ENCODE measurements at places on chromosomes 6 and 20.

DNA sequence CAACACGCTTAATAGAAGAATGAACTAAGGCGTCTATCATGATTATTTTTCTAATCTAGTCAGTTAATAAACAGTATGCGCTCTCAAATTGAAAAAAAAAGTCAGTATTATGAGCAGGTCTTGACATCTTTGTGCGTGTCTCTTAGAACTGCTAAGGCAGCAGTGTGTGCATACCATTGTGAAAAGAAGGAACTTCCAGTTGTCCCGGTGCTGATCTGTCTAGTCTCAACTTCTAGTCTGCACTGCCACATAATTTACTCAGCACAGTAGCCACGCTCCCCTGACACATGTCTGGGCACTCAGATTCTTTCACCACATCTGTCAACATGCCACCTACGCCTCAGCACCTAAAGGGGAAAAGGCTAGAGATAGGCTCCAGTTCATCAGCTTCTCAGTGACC, 61.1 kb upstream of the SPDEF start:
- DNase-seq, result no peak

- DNase-seq, result no peak
Measured at GRCh38 chr6:11778036-11778435, 567 bp downstream of the ADTRP start.

DNA sequence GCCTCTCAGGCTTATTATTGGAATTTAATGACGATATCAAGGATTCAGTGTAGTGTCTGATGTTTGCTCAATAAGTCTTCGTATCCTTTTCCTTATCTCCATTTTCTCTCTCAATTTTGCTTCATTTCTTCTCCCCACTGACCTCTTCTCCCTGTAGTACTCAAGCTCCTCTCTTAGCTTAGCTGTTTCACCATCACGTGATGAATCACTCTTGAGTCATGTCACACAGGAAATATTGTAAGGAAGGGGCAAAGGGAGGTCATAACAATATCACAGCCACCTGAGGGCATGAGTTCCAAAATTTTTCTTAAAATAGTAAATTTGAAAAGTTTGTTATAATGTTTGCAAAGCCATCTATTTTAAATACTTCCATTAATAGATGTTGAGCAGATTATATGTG, 392.2 kb upstream of the MARCKS start:
- no peak for DNase-seq

DNA sequence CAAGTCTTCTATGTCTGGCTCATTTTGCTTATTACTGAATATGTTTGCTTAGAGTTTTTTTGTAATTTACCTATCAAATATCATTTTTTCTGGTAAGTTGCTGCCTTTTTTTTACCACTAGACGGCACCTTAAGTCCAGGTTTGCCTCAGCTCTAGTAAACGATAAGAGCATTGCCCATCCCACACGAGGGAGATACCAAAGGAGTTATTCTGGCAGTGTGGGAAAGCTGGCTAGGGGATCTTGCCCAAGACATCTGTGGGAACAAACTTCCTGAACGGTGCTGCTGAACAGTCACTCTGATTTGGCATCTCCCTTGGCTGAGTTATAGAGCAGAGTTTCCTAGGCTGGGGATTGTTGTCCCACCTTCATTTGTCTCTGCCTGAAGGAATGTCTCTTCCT, 306.4 kb downstream of the COL12A1 start:
- no peak for DNase-seq

DNA sequence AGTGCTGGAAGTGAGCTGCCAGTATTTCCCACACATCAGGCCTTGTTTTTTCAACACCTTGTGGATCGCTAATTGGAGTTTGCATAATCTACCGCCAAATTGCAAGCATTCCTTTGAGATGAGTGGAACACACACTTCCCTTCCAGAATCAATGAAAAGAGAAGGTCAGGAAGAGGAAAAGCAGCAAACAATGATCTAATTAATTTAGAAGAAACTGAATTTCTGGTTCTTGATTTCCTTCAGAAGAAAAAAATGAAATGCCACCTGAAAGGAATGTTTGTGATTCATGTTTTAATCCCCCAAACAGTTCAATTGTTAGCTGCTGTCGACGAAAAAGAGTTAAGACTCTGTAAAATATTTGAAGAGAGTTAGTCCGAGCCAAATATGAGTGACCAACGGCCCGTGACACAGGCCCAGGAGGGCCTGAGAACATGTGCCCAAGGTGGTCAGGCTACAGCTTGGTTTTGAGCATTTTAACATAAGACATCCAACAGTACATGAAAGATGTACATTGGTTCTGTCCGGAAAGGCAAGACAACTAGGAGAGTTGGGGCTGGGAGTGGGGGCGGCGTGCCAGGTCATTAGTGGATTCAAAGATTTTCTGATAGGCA, 182.3 kb downstream of the MTFR2 start:
- DNase-seq, result no peak

DNA sequence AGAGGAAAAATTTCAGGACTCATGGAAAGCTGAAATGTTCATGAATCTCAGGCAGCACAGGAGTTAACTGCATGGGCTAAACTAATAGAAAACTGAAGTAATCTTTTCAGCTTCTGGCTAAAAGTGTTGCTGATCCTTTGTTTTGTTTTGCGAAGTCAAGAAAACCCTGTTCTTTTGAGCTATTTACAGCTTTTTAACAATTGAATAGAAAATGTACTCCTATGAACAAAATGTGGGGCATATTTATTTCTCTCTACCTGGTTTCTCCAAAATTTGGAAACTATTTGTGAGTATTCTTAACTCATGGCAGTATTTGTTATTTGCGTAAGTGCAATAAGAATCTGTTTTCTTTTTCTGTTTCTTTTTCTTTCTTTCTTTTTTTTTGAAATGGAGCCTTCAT, 818.8 kb upstream of the CITED2 start:
- DNase-seq, result no peak

DNA sequence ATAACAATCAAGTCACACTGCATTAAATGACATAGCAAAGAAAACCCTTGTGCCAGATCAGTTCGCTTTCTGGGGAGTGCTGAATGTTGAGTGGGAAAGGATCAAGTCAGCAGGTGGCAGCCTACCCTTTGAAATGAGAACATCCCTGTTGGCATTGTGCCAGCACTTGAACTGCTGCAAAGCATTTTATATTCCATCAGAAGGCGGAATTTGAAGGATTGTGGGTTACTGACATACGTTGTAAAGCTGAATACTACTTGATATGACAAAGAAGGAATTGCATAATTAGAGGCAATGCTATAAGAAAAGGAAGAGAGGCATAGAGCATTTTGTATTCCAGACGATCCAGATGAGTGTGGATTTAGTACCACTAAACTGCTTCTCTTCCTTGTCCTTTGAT, 26.5 kb downstream of the BCKDHB start:
- DNase-seq, result peak; percentile 25
